ENCODE measurements at places on chromosomes 3 and 15. TPM values are rescaled to one million over a fixed set of nuclear protein-coding genes. Genes with fewer than 3 reads are reported as not detected.

Gene COX5A
- total RNA-seq = 71.1 TPM

Gene NPAP1
- total RNA-seq = not detected

Gene C3orf85
- total RNA-seq = not detected

Gene PTX3
- 925 TPM for total RNA-seq

Gene RPL14
- 417 TPM for total RNA-seq

Gene SCN11A
- total RNA-seq = not detected

Gene PLA1A
- total RNA-seq = 0.65 TPM

Gene ALPK3
- total RNA-seq = 9.1 TPM

Gene ZNF148
- total RNA-seq = 27.7 TPM

Gene CCDC39
- total RNA-seq = not detected

Gene PRR20G
- total RNA-seq = not detected

Gene PDHB
- total RNA-seq = 99.7 TPM

Gene BCHE
- total RNA-seq = 36.5 TPM

Gene CD200
- 1.6 TPM for total RNA-seq

Gene BTD
- 40.9 TPM for total RNA-seq

Gene CGNL1
- 19.2 TPM for total RNA-seq

Gene COX17
- 20.1 TPM for total RNA-seq

Gene CERS3
- total RNA-seq = not detected

Gene GHSR
- not detected for total RNA-seq

Gene UACA
- 144 TPM for total RNA-seq

Gene TM4SF4
- total RNA-seq = not detected

Gene FES
- total RNA-seq = 73.4 TPM

Gene ZNF80
- not detected for total RNA-seq

Data from epithelial cell of umbilical artery (primary cell).